Natural killer cell (primary cell): ENCODE measurements at places on chromosomes 6 and 20. TPM values are rescaled to one million over a fixed set of nuclear protein-coding genes. Genes with fewer than 3 reads are reported as not detected.

- no peak for DNase-seq
Measured at GRCh38 chr6:149332602-149333265, 15.2 kb downstream of the TAB2 start.

The SNAP25 gene
- total RNA-seq = not detected

- DNase-seq = no peak
Measured at GRCh38 chr6:78746457-78746856, 120.9 kb upstream of the IRAK1BP1 start.

DNA sequence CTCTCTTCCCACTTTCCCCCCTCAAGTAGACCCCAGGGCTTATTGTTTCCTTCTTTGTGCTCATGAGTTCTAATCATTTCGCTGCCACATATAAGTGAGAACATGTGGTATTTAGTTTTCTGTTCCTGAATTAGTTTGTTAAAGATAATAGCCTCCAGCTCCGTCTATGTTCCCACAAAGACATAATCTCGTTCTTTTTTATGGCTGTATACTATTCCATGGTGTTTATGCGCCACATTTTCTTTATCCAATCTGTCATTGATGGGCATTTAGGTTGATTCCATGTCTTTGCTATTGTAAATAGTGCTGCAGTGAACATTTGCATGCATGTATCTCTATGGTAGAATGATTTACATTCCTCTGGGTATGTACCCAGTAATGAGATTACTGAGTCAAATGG is 16.9 kb upstream of the PERP start:
- DNase-seq = no peak

GRCh38 chr6:161618831-161619454 is 345.1 kb upstream of the AGPAT4 start:
- no peak for DNase-seq

The KCNK15 gene
- not detected for total RNA-seq

DNA sequence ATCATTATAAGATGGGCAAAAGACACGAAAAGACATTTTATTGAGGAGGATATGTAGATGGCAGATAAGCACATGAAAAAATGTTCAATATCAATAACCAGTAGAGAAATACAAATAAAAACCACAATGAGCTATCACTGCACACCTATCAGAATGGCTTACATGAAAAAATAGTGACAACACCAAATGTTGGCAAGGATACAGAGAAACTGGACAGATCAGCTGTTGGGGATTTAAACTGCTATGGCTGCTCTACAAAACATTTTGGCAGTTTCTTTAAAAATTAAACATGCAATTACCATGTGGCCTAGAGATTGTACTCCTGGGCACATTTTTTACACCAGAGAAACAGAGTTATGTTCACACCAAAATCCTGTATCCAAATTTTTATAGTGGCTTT is 172.7 kb upstream of the TENT5A start:
- DNase-seq = no peak

The DNAH8 gene
- total RNA-seq = not detected

GRCh38 chr6:1625794-1626435 is 16.2 kb downstream of the FOXC1 start:
- DNase-seq = no peak

- DNase-seq = no peak
Measured at GRCh38 chr6:72042088-72042487, 155.7 kb downstream of the RIMS1 start.

- no peak for DNase-seq
Measured at GRCh38 chr20:62997417-62998035, 9.2 kb downstream of the BHLHE23 start.

DNA sequence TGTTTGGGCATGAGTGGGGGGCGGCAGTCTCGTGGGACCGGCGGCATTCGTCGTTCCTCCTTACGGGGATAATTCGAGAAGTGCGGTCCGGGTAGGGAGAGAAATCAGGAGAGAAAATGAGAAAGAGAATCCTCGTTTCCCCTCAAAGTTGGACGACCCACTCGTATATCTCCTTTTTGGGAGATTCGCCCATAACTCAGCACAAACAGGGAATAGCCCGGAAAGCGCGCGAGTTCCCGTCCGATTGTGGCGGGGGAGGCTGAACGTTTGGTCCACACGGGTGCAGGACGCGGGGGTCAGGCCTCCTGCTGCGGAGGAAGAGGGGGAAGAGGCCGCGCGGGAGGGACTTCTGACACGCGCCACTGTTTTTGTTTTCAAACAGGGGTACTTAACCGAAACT is 42.4 kb downstream of the POPDC3 start:
- DNase-seq = no peak

DNA sequence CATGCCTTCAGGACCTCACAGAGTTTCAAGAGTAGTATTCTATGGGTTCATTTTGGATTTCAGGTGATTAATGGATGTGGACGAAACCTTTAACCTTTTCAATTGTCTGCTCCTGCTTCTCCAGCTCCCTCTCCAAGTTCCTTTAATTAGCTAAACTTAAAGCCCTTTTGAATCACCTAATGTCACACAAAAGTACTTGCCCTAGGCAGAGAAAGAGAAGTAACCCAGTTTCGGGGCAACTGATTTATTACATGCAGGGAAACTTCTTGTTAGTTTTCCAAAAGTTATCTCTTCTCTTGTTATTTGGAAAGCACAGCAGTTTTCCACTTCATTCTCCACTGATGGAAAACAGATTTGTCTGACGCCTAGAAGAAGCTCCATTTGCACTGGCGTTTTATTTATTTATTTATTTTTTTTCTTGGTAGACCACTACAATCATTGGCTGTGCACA is 407.7 kb upstream of the JARID2 start:
- no peak for DNase-seq

DNA sequence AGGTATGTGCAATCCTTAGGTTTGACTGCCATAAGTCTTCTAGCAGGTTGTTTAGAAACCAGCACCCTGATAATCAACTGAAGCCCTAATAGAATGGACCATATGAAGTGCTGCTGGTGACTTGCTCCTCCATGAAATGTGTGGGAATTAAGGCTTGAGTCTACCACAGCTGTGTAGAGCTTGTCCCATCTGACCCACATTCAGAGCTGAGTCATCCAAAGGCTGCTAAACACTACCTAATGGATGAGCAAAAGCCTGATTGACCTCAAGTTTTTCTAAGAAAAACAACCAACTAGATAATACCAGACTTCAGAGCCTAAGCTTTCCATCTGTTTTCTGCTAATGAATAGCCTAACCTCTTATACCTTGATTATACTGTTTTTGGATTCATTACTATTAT is 120.3 kb upstream of the MOCS1 start:
- no peak for DNase-seq

GRCh38 chr6:132495604-132496079 is 17.3 kb downstream of the STX7 start:
- DNase-seq = no peak

DNA sequence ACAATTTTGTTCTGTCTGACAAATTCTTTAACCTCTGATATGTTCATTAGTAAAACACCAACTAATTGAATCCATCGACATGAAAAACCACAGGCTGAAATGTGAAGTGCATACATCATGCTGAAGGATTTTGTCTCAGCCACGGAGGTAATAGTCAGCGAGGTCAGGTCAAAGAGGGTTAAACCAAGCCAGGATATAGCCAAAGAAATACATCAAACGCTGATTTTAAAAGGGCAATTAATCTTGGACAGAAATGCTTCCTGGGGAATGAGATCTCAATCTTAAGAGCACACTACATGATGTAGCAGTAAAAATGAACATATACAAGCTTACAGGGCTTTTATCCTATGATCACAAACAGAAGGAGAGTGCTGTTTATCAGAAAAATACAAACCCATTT is 106.7 kb downstream of the PRDM1 start:
- DNase-seq = no peak

GRCh38 chr6:113649276-113649675 is 207.9 kb upstream of the MARCKS start:
- no peak for DNase-seq

DNA sequence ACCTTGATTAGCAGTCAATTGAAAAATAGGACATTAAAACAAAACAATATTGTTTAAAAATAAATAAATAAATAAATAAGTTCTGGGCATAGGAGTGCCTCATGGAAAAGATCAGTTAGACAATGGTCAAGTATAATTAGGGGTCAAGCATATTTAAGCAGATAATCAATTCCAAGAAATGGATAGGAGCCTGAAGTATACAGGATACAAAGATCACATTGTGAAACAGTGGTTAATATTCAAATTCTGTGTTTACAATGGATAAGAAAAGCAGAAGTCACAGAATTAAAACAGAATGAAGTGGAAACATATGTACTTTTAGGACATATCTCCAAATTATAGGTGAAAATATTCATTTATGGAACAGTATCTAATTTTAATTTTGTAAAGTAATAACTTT is 1028.6 kb upstream of the CITED2 start:
- no peak for DNase-seq

DNA sequence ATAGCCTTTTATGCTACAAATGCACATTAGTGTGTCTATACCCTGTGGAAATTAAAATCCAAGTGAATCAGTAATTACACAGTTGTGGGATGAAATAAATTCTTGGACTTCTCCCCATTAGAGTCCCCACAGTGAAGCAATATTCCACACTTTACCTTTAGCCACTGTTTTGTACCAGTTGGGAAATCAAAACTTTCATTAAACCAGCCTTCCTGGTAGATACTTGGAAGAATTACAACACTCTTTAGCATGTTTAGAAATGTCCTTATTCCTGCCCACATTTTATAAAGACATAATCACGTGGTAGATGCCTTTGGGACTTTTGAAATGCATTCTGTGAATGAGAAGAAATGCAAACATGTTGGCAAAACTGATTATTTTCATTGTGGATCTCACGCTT is 49.0 kb upstream of the ANKEF1 start:
- no peak for DNase-seq

- peak; percentile 37 for DNase-seq
Measured at GRCh38 chr6:87436435-87436834, 28.7 kb downstream of the CFAP206 start.

DNA sequence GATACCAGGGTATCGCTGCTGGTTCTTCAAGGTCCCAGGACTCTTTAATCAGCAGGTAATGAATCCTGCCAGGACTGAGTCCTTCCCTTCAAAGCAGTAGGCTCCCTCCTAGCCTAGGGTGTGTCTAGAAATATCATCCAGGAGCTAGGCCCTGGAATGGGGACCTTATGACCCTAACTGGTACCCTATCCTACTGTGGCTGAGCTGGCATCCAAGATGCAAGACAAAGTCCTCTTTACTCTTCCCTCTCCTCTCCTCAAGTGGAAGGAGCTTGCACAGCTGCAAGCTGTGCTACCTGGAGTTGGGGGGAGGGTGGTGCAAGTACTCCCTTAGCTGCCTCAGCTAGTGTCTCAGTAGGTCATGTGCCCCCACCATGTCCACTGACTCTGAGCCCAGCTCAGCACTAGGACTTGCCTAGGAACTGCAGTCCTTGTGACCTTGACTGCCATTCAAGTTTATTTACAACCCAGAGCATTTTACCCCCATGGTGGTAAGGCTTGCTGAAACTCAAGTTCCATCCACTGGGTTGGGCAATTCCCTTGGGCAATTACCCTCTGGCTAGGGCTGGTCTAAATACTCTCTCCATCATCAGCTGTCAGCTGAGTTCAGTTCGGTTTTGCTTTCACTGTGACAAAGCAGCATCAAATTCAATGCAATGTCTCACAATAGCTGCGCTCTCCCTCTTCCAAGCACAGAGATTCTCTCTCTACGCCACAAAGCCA is 48.4 kb upstream of the TOP1 start:
- DNase-seq = no peak

DNA sequence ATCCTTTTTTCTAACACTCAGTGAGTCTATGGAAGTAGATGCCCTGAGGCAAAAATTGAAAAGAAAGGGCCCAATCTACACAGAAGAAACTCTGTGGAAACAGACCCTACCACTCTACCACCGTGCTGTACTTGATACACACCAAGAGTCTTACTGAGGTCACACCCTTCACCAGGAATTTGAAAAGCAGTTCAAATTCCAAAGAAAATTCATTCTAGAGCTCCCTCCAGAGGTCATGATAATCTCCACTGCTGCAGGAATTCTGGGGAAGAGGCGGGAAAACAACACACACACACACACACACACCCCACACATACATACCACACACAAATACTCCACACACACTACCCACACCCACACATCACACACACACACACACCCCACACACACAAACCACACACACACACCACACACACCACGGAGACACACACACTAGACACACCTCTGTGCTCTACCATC is 336.8 kb downstream of the HDGFL1 start:
- DNase-seq = no peak

- no peak for DNase-seq
Measured at GRCh38 chr6:148240861-148241477, 101.7 kb upstream of the SASH1 start.

DNA sequence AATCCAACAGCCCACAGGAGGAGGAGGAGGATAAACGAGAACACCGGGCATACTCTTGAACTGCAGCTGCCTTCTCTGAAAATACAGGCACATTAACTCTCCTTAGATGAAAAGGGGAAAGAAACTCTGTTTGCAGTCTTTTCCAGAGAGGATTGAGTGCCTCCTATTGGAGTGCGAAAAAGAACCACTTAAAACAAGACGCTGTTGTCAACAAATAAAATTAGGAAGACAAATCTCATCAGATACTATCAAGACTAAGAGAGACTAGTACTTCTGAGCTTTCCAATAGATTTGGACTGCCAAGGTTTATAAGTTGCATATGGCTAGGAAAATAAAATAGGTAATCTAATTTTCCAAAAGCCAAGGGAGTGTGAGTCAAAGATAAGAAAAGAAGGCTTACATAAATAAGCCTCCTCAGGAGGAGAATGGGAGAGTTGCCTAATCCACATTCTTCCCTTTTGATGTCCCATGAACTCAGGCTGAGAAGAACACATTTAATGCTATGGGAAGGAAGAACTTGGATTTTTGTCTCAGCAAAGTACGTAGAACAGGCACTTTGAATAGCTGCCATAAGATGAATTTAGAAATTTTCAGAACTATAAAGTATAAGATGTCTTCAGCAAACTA is 154.7 kb downstream of the ARHGAP18 start:
- no peak for DNase-seq
